ENCODE measurements at places on chromosomes 3 and 15.

- DNase-seq = no peak
Observed at GRCh38 chr15:81011593-81011992, 10.9 kb downstream of the TLNRD1 start.

- DNase-seq = no peak
Observed at GRCh38 chr15:88802250-88802990, 816 bp upstream of the ACAN start.

DNA sequence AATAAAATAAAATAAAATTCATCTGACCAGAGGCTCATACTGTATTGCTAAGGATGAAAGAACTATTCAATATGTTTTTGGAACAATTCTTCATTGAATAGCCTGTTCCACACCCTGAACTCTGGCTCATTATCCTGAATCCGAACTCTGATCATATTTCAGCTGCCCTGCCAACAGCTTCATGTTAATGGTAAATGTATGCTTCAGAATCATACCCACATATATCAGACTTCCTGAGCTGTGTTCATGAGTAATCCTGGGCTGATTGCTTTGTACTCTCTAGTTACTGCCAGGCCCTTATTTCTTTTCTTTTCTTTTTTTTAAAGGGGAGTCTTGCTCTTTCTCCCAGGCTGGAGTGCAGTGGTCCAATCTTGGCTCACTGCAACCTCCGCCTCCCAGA is 11.8 kb downstream of the INO80 start:
- DNase-seq = no peak

DNA sequence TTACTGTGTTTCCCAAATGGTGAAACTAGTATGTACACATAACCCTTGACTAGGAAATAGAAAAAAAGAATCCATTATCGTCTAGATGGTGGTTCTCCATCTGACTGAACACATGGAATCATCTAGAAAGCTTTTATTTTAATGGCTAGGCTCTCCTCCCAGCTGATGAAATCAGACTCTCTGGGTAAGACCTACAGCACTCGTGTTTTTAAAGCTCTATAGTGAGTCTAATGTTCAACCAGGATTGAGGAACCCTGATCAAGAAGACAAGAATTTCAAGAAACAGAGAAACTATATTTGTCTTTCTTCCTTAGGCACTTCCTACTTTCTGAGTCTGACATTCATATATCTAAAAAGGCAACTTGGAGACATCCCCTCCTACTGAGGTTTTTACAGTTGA is 118.8 kb downstream of the TMCO5A start:
- no peak for DNase-seq

- DNase-seq = no peak
Observed at GRCh38 chr3:24829629-24830229, 335.1 kb upstream of the THRB start.

DNA sequence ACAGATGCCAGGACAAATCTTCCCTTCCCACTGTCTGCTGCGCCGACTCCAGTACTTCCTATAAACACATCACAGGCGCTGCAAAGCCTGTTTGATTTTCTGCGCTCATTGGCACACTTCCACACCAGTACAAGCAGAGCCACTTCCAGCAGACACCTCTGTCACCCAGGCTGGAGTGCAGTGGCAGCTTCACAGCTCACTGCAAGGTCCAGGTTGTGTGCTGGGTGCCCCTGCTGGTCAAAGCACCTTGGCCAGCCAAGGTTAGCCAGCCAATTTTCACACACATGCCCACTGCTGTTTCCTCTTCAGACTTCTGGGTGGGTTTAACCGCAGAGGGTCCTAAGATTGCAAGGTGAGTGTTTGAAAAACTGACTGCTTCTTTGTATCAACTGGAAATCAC is 4.9 kb downstream of the CHDH start:
- DNase-seq = no peak

DNA sequence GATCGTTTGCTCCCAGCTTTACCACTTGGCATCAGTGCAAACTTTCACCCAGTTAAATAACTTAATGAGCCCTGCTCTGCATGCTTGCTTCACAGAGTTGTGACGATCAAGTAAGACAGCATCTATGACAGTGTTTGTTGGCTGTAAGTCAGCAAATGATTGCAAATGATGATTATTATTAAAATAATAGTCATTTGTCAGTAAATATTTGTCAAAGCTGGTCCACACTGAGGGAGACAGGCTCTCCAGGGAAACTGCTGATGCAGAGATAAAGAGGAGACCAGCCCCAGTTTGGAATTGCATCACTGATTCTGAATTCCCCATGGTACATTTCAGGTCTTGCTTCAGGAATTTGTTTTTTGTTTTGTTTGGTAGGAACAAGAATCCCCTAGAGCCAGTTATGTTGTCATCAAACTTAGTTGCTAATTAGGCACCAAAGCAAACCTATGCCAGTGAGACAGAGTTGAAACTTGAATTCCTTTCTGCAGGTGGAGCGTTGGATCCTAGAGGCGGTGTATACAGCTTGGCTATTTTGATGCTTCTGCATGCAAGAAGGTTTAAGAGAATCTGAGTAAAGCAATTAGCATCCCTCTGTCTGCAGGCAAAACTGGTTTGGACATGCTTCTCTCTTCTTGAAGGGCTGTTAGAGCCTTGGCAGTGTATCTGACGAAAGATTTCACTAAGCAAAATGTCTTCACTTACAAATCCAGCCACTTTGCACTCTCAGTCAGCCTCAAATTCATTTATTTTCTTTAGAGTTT is 338.6 kb upstream of the TPRG1 start:
- no peak for DNase-seq

GRCh38 chr3:20683910-20684309 is 497.9 kb upstream of the SGO1 start:
- DNase-seq = no peak

- no peak for DNase-seq
Observed at GRCh38 chr3:181384970-181385369, 326.8 kb upstream of the SOX2 start.

GRCh38 chr3:60630953-60631352 is 620.3 kb downstream of the FHIT start:
- DNase-seq = no peak

GRCh38 chr15:39413558-39413957 is 167.3 kb upstream of the THBS1 start:
- DNase-seq = no peak

DNA sequence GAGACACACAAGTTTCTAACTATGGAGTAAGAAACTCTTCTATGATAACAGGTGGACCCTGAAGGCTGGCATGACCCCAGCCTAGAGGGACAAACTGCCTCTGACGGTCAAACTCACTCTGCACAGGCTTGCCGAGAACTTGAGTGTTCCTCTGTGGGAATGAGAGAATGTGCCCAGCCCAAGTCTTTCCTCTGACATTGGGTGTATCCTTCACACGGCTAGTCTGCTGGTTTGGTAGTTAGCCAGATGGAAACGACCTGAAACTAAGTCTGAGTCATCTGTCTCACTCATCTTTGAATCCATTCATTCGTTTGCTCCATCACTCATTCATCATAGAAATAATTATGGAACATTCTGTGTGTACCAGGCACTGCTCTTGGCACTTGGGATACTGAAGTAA is 198.4 kb downstream of the ATP10A start:
- no peak for DNase-seq

DNA sequence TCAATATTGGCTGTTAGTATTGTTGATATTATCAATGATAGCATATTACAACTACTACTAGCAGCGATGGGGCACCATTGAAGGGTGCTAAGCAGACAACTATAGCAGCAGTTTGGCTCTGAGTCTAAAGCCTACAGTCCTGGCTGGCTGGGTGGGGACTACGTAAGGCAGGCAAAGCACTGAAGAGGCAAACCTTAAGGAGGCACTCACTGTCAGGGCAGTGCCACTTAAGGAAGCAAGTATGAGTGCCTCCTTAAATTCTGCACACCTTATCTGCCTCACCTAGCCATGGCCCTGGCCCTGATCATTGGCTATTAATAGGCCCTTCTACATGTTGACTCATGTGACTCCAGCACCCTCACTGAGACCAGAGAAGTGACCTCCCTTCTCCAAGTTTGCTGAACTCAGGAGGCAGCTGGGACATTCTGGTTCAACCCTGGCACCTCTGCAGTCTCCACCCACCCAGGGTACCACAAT is 20.6 kb downstream of the CDCP1 start:
- DNase-seq = no peak

GRCh38 chr3:33278163-33278562 is 921 bp downstream of the FBXL2 start:
- DNase-seq = no peak

GRCh38 chr3:107643038-107643883 is 120.5 kb downstream of the BBX start:
- no peak for DNase-seq

GRCh38 chr3:127589600-127590281 is 792 bp downstream of the TPRA1 start:
- no peak for DNase-seq

GRCh38 chr3:12170207-12170606 is 11.5 kb upstream of the TIMP4 start:
- DNase-seq = no peak

DNA sequence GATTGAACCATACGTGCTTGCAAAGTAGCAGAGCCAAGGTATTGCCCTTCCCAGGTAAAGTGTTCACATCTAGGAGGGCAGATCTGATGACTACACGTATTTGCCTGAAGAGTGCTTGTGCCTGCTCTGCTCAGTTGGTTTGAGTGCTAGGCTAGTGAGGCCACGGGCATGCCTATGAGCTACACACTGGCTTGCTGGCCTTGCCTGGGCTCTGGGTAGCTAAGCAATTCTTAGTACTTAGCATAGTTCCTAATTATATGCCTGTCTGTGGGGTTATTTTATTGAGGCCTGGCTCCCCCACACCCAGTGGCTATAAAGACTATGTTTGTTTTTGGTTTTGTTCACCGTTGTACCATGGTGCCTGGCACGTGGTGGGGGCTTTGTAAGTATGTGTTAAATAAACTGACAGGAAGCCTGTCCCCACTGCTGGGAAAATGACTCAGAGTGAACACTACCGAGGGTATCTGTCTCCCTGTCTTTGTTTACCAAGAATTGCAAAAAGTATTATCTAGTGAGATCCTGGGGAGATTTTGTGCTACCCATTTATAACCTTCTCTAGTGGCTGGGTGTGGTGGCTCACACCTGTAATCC is 72.1 kb upstream of the ETV5 start:
- no peak for DNase-seq

GRCh38 chr15:89475661-89476060 is 20.7 kb downstream of the RHCG start:
- DNase-seq = no peak

DNA sequence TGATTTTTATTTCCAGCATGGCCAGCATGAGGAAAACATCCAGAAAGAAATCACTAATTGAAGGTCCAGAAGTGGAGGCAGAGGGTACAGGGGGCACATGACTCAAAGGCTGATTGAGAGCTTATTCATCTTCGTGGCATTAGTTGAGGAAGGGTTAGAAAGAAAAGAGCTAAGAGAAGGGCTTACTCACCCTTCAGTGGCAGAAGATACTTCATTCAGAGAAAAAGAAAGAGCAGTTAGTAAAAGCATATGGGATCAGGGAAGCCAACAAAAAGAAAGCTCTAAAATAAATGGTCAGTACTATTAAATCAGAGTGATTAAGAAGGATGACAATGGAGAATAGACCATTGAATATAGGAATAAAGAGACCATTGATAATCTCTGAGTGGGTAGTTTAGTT is 25.2 kb downstream of the GAP43 start:
- no peak for DNase-seq

DNA sequence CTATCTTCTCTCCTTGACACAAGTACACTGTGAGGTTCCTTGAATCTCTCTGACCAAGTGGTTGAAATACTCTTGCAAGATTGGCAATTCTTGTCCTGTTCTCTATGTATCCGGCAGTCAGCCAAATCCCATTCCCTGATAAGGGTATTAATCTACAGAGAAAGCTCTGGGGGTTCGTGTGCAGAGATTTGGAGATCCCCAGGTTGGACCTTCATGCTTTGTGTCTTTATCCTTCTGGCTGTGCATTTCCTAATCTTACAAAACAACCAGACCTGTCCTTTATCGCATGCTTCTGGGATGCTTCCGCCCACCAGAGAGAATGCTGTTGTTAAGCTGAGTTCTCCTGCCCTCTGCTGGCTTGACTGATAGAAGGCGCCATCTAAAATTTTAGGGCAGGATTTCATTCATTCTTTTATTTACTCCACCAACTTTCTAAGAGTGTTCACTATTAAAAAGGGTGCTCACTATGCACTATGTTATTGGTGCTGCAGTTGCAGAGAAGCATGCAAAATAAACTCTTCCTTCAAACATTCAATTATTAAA is 8.6 kb upstream of the SST start:
- peak; percentile 26 for DNase-seq

DNA sequence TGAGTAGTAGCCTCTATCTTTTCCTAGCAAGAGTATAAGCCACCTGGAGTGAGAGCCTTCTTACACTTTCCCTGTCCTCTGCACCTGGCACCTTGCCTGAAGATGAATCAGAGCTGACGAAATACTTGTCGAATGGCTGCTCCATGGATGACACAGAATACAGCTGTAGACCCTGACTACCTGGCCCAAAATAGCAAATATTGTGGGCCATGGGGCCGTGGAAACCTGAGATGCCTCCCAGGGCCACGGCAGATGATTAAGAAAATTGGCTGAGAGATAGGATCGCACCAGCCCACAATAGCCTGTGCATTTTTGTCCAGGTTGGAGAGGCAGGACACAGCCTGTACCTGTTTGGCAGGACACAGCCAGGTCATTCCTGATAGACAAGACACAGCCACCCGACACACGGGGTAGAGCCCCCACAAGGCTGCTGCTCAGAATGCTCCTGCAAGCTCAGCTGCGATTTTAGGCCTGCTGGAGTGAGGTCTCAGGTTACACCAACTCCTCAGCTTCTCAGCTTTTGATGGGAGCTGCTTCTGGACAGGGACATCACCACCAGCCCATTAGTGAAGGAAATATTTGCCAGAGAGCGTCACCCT is 22.9 kb upstream of the TPM1 start:
- no peak for DNase-seq

- no peak for DNase-seq
Observed at GRCh38 chr3:151200586-151200985, 2.4 kb downstream of the GPR171 start.

GRCh38 chr15:90419206-90419605 is 31.2 kb downstream of the IQGAP1 start:
- no peak for DNase-seq

- no peak for DNase-seq
Observed at GRCh38 chr3:133301731-133302130, 98.1 kb upstream of the BFSP2 start.

- DNase-seq = no peak
Observed at GRCh38 chr3:141235661-141236171, 4.1 kb downstream of the PXYLP1 start.

DNA sequence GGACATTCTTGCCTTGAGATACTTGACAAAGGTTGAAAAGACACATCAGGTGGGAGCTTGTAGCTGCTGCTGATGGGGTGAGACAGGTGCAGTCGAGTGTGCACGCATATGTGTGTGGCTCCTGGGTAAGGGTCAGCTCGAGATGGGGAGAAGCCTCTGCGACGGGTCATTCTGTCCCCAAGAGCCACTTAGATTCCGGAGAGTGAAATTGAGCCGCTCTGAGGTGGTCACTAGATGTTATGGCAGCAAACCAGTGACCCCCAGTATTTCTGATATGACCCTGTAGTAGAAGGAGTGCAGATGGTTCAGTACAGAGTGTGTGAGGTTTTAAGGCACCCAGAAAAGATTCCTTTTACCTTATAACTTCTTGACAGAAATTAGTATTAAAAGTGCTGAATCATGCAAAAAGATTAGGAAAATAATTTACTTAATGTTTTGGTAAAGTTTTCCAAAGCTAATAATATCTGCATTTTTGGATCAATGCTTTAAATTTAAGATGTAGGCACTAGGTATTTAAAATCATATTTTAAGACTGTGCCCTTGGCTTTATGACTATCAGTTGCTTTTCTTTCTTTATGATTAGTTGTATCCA is 241.9 kb upstream of the TOPAZ1 start:
- no peak for DNase-seq
